ENCODE measurements at places on chromosomes 7 and 10.

DNA sequence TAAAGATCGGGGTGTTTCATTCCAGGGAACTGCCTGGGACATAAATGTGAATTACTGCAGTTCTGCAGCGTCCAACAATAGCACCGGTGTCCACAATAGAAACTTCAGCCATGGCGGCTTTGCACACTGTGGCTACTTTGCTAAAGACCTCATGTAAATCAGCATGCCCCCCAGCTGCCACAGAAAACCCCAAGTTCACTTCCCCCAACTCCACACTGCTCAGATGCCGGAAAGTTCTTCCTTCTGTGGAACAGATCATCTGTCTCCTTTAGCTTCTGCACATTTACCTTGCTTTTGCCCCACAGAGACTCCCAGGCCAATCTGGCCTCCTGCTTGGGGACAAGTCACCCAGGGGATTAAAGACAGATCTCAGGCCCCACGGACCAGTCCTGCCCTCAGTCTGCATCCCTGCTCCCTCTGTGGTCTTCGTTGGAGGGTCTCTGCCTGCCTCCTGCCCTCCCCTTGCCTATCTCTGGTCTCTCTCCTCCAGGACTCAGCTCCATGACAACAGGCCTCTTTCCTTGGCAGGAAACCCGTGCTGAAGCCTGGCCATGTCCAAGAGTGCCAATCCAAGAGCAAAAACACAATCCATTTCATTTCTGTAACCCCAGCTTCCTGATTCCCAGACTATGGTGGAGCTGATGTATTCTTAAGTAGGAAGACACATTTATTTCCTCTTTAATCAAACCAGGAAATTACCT is 403.2 kb downstream of the RPS24 start:
- DNase-seq, result no peak

GRCh38 chr7:140497241-140497769 is 18.0 kb upstream of the MKRN1 start:
- DNase-seq, result no peak

- no peak for DNase-seq
Observed at GRCh38 chr7:117319181-117319580, 3.7 kb downstream of the WNT2 start.

DNA sequence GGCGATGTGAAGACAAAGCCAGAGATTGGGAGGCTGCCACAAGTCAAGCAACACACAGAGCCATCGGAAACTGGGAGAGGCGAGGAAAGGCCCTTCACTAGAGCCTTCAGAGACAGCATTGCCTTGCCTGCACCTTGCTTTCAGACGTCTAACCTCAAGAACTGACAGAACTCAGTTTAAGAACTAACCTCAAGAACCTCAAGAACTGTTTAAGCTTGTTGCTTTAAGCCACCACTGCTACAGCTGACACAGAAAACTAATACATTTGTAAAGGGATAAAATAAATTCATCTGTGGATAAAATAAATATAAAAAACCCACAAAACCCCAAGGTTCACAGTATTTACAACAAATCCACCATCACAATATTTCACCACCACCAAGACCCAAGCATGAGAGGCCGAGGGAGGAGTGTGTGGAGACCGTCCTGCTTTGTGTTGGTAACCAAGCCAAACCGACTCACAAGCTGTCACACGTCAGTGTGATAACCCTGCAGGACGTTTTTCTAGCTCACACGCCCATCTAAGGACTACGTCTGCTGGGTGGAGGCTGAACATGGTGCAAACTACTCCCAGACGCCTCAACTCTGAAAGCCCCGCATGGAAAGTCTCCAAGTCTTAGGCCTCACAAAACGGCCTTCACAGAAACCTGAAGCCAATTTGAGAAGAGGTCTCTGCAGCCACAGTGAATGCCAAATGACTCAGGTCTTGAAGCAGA is 116.8 kb downstream of the ABLIM1 start:
- peak; percentile 84 for DNase-seq

DNA sequence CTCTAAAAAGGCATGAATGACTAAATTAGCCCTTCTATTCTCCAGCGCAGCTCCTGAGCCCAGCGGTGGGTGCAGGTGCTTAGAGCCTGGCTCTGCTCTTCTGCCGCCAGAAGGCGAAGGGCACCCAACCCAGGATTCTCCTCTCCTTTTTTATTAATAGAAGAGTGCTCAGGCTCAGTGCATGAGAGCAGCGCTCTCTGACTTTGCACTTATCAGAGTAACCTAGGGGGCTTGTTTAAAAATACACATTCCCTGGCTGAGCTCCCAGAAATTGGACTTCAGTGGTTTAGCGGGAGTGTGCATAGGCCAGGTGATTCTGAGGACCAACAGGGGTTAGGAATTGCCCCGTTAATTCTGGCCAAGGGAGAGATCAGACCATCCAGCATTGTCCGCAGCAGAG is 1.7 kb upstream of the PFKP start:
- no peak for DNase-seq

Data from brain microvascular endothelial cell (primary cell).